Glutamatergic neuron (in vitro differentiated cells): ENCODE measurements at places on chromosomes 7 and 10. TPM values are rescaled to one million over a fixed set of nuclear protein-coding genes. Genes with fewer than 3 reads are reported as not detected.

GRCh38 chr7:2116989-2117591 is 115.7 kb downstream of the MAD1L1 start:
- peaks cover 18% of the 10 kb centered on the region for H3K4me1 ChIP-seq
- no peaks in the 10 kb centered on the region for H3K36me3 ChIP-seq
- H3K27me3 ChIP-seq, result peaks cover 11% of the 10 kb centered on the region
- DNase-seq, result no peak

DNA sequence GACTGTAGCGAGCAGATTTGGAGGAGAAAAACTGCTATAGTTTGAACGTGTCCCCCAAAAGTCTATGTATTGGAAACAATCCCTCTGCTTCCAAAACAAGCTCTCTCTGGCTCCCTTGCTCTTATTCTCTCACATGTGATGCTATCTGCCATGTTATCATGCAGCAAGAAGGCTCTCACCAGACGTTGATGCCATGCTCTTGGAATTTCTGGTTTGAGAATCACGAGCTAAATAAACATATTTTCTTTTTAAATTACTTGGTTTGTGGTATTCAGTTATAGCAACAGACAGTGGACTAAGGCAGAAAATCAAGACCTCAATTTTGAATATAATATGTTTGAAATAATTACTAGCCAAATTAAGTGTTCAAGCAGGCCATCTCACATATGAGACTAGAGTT is 17.5 kb upstream of the GNAT3 start:
- no peak for DNase-seq
- H3K27me3 ChIP-seq, result no peaks in the 10 kb centered on the region
- H3K4me1 ChIP-seq, result no peaks in the 10 kb centered on the region
- no peak overlapping the region for H3K4me3 ChIP-seq
- peaks cover 5% of the 10 kb centered on the region for H3K36me3 ChIP-seq

- H3K27ac ChIP-seq, result no peak overlapping the region
- H3K4me3 ChIP-seq, result no peak overlapping the region
- H3K36me3 ChIP-seq, result no peaks in the 10 kb centered on the region
Measured at GRCh38 chr7:120760050-120760449, 97.9 kb downstream of the TSPAN12 start.

- H3K4me1 ChIP-seq, result peaks cover 15% of the 10 kb centered on the region
- no peak overlapping the region for H3K4me3 ChIP-seq
- H3K27me3 ChIP-seq, result peaks cover 3% of the 10 kb centered on the region
- no peak overlapping the region for H3K27ac ChIP-seq
Measured at GRCh38 chr7:12633582-12633981, 53.9 kb upstream of the ARL4A start.

The FGF8 gene
- 1.1 TPM for total RNA-seq

The LDB3 gene
- total RNA-seq, result 92.0 TPM

The ZFAND2A gene
- 34.5 TPM for total RNA-seq

DNA sequence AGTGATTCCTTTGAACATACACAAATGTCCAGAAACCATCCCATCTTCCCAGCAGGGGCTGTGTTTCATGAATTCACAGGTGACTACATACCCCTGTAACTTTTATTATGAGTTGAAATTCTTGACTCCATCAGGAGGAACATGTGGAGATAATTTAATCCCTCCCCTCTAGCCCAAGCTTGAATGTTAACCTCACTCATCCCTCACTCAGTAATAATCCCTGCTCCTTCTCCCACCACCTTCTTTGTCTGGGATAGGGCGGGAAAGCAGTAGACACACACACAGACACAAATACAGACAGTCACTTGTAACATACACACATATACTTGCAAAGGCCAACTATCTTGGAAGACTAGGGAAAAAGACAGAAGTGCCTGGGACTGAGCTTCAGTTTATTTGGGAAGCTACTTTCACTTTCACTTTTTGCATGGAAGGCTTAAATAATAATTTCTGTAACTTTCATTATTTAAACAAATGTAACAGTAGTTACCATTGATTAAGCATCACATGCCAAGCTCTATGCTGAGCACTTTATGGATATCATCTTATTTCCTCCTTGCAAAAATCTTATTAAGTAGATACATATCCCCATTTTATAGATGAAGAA is 7.3 kb downstream of the AASS start:
- H3K27ac ChIP-seq, result no peak overlapping the region
- H3K4me1 ChIP-seq, result peaks cover 17% of the 10 kb centered on the region
- DNase-seq, result no peak
- no peaks in the 10 kb centered on the region for H3K27me3 ChIP-seq

The PAPOLB gene
- total RNA-seq, result 1.2 TPM

GRCh38 chr7:42572056-42572455 is 335.0 kb upstream of the GLI3 start:
- H3K4me3 ChIP-seq, result no peak overlapping the region
- no peak for DNase-seq
- no peaks in the 10 kb centered on the region for H3K4me1 ChIP-seq
- no peak overlapping the region for H3K27ac ChIP-seq

GRCh38 chr10:32234471-32234870 is 112.5 kb downstream of the EPC1 start:
- no peak overlapping the region for H3K4me3 ChIP-seq
- no peak for DNase-seq
- H3K4me1 ChIP-seq, result no peaks in the 10 kb centered on the region
- peaks cover 5% of the 10 kb centered on the region for H3K27me3 ChIP-seq
- no peak overlapping the region for H3K27ac ChIP-seq
- H3K36me3 ChIP-seq, result peaks cover 7% of the 10 kb centered on the region

DNA sequence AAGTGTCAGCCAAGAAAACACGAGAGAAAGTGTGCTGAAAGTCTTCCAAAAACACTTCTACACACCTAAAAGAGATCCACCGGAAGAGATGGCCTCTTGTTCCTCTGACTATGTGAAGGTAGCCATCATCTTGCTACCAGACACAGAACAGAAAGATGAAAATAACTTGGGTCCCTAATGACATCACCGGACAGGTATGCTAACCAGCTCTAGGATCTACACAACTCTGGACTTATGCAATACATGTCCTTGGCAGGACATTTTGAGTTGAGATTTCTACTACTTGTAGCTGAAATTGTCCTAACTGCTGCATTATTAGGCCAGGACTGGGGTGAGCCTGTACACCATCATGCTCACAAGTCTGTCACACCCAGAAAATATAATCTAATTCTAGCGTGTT is 358.7 kb downstream of the ELMO1 start:
- DNase-seq, result no peak
- no peaks in the 10 kb centered on the region for H3K27me3 ChIP-seq
- no peak overlapping the region for H3K27ac ChIP-seq
- H3K4me3 ChIP-seq, result no peak overlapping the region
- peaks cover 11% of the 10 kb centered on the region for H3K36me3 ChIP-seq
- peaks cover 4% of the 10 kb centered on the region for H3K4me1 ChIP-seq

DNA sequence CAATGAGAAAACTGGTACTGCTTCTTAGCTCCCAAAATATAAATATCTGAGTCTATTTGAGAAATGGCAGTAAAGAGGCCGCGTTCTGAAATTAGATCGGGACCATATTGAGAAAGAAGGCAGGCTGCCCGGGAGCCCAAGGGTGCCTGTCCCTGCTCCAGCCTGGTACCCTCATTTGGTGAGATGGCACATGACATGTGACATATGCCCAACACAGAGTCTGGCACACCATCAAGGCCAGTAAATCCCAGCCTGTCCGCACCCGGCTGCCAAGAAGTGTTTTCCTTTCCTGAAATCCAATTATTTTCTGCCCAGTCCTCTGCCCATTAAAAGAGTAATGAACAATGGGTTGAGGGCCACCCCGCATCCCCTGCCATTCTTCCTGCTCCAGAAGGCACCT is 66.4 kb downstream of the CDH23 start:
- no peak overlapping the region for H3K4me3 ChIP-seq
- H3K4me1 ChIP-seq, result peaks cover 5% of the 10 kb centered on the region
- no peak for DNase-seq
- H3K36me3 ChIP-seq, result no peaks in the 10 kb centered on the region
- no peak overlapping the region for H3K27ac ChIP-seq
- peaks cover 2% of the 10 kb centered on the region for H3K27me3 ChIP-seq

The SLC26A3 gene
- not detected for total RNA-seq

- H3K36me3 ChIP-seq, result peaks cover 4% of the 10 kb centered on the region
- peak overlapping the region; percentile 84 for H3K27ac ChIP-seq
- peak overlapping the region; percentile 63 for H3K4me3 ChIP-seq
- H3K27me3 ChIP-seq, result peaks cover 3% of the 10 kb centered on the region
- H3K4me1 ChIP-seq, result peaks cover 26% of the 10 kb centered on the region
Measured at GRCh38 chr10:69389827-69390490, 26.8 kb downstream of the TACR2 start.

- peak overlapping the region; percentile 83 for H3K27ac ChIP-seq
- DNase-seq, result no peak
- peaks cover 71% of the 10 kb centered on the region for H3K4me1 ChIP-seq
- H3K4me3 ChIP-seq, result peak overlapping the region; percentile 34
- peaks cover 26% of the 10 kb centered on the region for H3K27me3 ChIP-seq
Measured at GRCh38 chr10:614139-614711, 75.2 kb downstream of the DIP2C start.

GRCh38 chr7:51428217-51428887 is 111.7 kb upstream of the COBL start:
- no peaks in the 10 kb centered on the region for H3K36me3 ChIP-seq
- H3K4me3 ChIP-seq, result no peak overlapping the region
- peaks cover 2% of the 10 kb centered on the region for H3K4me1 ChIP-seq
- no peaks in the 10 kb centered on the region for H3K27me3 ChIP-seq

The CYP3A5 gene
- total RNA-seq, result not detected

The FEZF1 gene
- total RNA-seq, result 12.7 TPM

DNA sequence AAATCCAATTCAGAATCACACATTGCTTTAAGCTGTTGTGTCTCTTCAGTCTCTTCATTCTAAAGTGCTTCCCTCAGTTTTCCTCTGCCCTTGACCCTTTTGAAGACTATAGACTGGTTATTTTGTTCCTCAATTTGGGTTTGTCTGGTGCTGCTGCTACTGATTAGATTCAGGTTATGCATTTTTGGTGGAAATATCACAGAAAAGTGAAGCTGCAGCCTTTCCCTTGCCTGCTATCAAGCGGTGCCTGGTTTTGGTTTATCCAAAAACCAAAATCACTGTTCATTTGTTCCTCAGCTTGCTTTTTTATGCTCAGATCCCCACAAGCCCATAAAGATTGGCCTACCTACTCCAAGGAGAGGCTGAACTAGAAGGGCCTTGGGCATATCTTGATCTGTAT is 55.2 kb downstream of the ELMO1 start:
- H3K4me1 ChIP-seq, result peaks cover 14% of the 10 kb centered on the region
- no peak overlapping the region for H3K4me3 ChIP-seq
- no peaks in the 10 kb centered on the region for H3K36me3 ChIP-seq
- no peaks in the 10 kb centered on the region for H3K27me3 ChIP-seq
- DNase-seq, result no peak

DNA sequence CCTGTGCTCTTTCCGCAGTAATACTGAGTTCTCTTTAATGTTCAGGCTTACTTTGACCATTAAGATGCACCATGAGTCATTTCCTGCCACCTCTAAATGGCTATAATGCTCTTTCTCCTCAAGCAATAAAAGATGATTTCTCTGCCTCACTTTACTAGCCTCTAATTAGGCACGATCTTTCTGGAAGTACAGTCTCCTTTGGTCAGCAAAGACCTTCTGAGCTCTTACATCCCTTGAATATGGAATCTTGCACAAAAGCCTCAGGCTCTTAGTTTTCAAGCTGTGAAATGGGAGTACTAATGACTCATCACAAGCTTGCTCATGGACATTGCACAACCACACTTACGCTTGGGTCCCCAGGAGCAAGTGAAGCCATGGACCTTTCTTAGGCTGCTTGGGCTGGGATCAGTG is 85.9 kb downstream of the FRMD4A start:
- no peaks in the 10 kb centered on the region for H3K27me3 ChIP-seq
- no peak overlapping the region for H3K4me3 ChIP-seq
- DNase-seq, result no peak
- no peaks in the 10 kb centered on the region for H3K36me3 ChIP-seq
- H3K4me1 ChIP-seq, result peaks cover 10% of the 10 kb centered on the region

DNA sequence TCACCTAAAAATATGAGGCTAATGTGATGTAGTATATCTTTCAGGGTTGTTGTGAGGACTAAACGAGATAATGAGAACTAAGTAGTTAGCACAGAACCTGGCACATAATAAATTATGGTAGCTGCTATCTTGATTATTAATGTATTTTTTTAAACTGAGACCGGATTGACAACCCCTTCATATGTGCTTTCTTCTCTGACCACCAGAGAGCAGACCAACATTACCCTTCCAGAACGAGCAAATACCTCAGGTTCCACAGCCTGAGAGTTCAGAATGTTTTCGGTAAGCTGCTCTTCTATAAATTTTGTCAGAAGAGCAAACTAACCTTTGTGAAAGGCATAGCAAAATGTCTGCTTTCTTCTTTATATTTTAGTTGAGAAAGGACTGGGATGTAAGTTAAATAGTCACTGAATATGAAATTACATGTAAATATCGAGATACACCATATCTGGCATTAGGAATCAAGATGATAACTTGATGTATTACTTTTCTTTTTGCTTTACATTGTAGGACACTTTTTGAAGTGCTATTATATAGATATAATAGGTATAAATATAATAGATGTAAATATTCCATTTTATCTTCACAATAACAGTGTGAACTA is 13.6 kb upstream of the BPGM start:
- no peaks in the 10 kb centered on the region for H3K27me3 ChIP-seq
- no peaks in the 10 kb centered on the region for H3K36me3 ChIP-seq
- no peak for DNase-seq

GRCh38 chr10:10687751-10688150 is 329.9 kb upstream of the CELF2 start:
- no peaks in the 10 kb centered on the region for H3K27me3 ChIP-seq
- peaks cover 5% of the 10 kb centered on the region for H3K36me3 ChIP-seq
- H3K27ac ChIP-seq, result no peak overlapping the region
- peaks cover 2% of the 10 kb centered on the region for H3K4me1 ChIP-seq
- no peak overlapping the region for H3K4me3 ChIP-seq
- DNase-seq, result no peak

GRCh38 chr7:134176037-134176350 is 48.9 kb downstream of the LRGUK start:
- DNase-seq, result no peak
- peaks cover 1% of the 10 kb centered on the region for H3K27me3 ChIP-seq
- H3K36me3 ChIP-seq, result no peaks in the 10 kb centered on the region
- no peak overlapping the region for H3K27ac ChIP-seq
- peaks cover 10% of the 10 kb centered on the region for H3K4me1 ChIP-seq

DNA sequence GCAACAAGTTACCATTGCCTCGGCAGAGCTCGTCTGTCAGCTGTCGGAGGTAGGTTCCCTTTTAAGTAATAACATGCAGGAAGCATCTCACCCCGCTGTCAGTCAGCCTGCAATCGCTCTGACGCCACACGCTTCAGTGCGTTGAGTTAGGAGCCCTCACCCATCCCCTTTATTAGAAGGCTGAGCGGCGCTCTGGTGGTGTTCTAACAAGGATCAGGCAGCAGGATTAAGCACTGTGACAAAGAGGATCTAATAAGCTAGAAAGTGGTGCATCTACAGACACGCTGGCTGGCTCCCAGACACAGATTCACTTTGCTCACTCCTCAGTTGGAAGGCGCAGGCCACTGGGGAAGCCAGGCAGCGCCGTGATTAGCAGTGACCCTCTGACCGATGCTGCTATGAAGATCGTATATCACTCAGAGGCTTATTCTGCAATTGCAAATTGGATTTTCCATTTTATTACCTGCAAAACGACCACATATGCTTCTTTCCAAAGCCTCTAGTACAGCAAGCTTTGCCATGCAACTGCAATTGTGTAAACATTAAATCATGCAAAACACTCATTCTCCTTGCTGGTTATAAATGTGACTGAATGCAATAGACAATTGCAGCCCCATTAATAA is 117.7 kb downstream of the RSU1 start:
- H3K27ac ChIP-seq, result peak overlapping the region; percentile 19
- H3K27me3 ChIP-seq, result no peaks in the 10 kb centered on the region
- peaks cover 13% of the 10 kb centered on the region for H3K4me1 ChIP-seq
- peak; percentile 31 for DNase-seq
- no peaks in the 10 kb centered on the region for H3K36me3 ChIP-seq

The TSPAN15 gene
- 49.8 TPM for total RNA-seq
